ENCODE measurements at places on chromosomes 12 and 14.

DNA sequence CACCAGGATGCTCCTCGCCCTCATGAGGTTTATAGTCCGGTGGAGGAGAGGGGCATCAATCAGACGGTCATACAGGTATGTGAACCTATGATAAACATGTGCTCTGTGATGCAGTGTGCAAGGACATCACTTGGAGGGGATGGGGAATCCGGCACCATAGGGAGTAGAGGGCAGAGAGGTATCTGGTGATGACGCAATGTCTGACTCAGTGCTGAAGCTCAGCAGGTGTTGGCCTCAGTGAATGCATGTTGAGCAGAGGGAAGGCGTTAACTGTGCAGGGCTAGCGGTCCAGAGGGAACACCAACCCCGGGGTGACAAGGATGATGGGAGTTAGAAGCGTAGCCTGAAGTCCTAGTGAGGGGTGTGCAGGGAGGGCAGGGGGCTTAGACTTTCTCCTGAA is 200.9 kb downstream of the TMEM132C start:
- no peak for DNase-seq

DNA sequence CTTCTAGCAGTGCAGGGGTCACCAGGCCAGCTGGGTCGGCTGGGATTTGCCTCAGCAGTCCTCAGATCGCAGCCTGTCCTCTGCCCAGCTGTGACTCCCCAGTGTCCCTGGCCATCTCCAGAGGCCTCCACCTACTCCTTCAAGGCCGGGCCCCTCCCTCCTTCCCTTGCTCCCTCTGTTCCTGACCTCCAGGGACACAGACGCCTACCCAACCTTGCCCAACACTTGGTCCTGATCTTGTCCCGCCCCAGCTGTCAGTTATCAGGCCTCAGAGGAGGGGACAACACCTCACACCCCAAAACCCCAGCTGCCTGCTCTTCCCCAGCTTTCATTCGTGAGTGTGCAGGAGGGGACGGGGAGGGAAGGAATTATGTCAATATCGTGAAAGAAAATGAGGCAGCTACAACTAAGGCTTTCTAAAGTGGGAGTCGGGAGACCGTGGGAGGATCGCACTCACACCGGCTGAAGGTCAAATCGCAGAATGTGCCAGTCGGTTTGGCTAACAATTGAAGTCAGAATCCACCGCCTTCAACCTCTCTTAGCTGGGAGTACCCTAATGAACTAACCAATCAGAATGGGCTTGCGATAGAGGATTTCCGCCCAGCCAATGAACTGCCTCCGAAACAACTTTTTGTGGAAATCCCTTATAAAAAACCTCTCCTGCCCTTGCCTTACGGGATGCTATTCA is 9.4 kb upstream of the PLBD2 start:
- no peak for DNase-seq

GRCh38 chr14:105499256-105500035 is 8.4 kb downstream of the TEDC1 start:
- DNase-seq: no peak

- no peak for DNase-seq
These were observed 98.8 kb downstream of the PAWR start for GRCh38 chr12:79591988-79592387.

GRCh38 chr14:59305231-59305630 is 116.8 kb downstream of the DAAM1 start:
- DNase-seq: no peak

GRCh38 chr14:63454863-63455622 is 88.1 kb downstream of the PPP2R5E start:
- no peak for DNase-seq

DNA sequence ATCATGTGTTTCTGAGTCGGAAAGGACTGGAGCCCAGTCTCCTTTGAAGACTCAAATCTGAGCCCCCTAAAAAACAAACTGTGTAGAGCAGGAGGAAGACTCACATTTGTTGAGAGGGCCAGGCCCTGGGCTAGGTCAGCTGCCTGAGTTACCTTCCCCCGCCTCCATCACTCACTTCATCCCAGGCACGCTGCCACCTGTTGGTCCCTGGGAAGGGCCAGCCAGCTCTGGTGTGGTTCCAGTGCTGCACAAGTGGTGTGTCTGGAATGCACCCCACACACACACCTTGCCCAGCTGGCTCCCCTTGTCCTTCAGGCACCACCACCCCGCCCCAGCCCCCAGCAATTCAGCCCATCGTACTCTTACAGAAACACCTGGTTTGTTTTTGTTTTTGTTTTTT is 9.0 kb downstream of the MVK start:
- no peak for DNase-seq

GRCh38 chr12:43214166-43214565 is 337.8 kb downstream of the ADAMTS20 start:
- DNase-seq: no peak

DNA sequence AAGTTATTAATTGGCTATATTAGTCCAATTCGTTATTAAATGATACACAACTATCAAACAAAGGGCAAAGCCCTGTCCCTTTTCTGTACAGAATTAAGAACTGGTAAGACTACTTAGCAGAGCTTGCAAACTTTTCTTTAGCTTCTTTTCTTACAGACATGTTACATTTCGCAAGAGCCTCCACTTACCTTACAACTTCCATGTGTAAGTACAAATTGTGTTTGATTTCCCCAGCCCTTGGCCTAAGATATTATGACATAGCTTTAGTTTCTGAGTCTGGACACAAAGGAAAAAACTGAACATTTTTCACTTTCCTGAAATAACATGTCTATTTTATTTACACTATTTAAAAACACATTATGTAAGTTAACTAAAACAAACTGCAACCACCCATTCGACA is 1.7 kb downstream of the ATF7 start:
- DNase-seq: no peak

GRCh38 chr14:102499401-102500157 is 10.0 kb downstream of the ANKRD9 start:
- no peak for DNase-seq

DNA sequence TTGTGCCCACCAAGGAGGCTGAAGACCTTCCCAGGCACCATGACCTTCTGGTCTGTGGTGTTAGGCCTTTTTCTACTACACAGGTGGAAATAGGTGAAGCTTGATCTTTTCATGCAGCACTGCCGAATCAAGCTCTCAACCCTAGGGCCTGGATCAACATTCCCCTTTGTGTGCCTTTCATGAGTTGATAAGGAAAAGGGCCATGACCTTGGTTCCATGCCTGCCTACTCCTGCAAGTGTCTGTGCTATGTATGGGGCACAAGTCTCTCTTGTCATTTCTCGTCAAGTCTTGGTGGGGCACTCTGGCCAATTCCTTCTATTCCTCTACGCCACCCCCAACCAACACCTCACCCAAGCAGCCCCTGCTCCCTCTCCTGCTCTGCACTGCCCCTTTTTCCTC is 154.5 kb downstream of the SLC8A3 start:
- no peak for DNase-seq

DNA sequence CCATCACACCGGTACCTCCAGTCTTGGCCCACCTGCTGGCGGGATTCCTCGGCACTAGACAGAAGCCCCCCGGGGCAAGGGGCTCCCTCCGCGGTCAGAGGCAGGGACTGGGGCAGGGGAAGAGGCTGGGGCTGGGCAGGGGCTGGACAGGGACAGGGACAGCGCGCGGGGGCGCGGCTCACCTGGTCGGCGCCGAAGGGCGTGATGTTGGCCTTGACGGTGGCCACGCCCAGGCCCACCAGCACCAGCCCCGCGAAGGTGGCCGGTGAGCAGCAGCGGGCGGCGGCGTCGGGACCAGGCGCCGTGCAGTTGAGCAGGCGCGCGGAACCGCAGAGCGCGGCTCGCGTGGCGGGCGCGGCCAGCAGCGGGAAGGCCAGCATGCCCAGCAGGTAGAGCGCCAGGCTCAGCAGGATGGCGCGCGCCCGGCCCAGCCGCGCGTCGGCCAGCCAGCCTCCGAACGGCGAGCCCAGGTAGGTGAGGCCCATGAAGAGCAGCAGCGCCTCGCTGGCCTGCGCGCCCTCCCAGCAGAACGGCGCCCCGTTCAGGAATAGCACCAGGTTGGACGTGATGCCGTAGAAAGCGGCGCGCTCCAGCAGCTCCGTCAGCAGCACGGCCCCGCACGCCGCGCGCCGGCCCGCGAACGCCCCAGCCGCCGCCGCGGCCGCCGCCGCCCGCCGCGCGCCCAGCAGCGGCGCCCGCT is 392 bp downstream of the SLC15A4 start:
- DNase-seq: no peak
